Activated CD8-positive, alpha-beta memory T cell treated with anti-CD3 and anti-CD28 coated beads for 1 hour (primary cell): ENCODE measurements at places on chromosomes 6 and 20.

DNA sequence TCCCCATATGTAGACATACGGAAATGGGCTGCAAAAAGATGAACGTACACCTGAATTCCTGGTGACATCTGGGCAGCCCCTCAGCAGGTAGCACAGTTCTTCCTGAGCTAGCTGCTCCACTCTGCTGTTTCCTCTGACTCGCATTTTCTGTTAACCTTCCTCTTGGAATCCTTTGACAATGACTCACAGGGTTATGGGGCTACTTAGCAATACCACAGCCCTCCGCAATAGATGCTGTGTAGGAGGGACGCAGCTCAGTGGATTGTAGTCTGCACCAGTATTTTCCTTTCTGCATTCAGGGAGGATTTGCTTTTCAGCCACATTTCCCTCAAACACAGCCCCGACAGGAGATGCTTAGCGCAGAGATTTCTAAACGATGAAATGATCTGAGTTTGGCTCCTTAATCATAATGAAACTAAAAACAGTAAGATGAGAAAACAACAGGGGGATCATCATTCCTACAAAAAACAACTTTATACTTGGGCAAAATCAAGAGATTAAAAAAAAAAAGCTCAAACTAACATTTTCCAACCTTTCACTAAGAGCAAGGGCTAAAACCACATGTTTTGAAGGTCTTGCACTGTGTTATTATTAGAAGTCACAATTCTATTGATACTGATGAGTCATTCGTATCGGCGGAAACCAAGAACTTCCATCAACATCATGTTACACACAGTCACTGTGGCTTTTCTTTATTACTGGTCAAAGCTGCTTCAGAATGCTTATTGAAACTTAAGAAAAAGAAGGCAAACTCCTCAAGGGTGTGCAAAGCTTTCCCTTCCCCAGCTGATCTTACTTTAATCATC is 12.2 kb downstream of the BACH2 start:
- no peak for DNase-seq

DNA sequence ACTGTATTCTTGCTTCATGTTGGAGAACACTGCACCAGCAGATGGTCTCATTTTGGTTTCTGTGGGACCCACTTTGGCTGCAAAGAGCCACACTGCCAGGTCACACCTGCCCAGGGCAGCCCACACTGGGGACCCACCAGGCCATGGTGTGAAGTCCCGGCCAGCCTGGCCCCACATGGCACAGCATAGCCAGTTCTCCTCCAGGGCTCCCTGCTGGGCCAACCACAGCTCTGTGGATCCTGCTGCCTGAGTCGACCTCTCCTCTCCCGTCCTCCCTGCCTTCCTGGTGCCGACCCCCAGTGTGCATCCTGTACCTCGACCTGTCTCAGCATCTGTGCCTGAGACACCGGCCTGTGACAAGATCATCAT is 3.0 kb downstream of the ARFRP1 start:
- no peak for DNase-seq

- no peak for DNase-seq
Observed at GRCh38 chr6:1678201-1678600, 68.5 kb downstream of the FOXC1 start.

GRCh38 chr6:110699780-110700179 is 115.5 kb downstream of the CDK19 start:
- DNase-seq, result no peak

GRCh38 chr6:118748311-118749062 is 97.1 kb upstream of the CEP85L start:
- no peak for DNase-seq

GRCh38 chr6:167572841-167573271 is 248.0 kb downstream of the TTLL2 start:
- no peak for DNase-seq

DNA sequence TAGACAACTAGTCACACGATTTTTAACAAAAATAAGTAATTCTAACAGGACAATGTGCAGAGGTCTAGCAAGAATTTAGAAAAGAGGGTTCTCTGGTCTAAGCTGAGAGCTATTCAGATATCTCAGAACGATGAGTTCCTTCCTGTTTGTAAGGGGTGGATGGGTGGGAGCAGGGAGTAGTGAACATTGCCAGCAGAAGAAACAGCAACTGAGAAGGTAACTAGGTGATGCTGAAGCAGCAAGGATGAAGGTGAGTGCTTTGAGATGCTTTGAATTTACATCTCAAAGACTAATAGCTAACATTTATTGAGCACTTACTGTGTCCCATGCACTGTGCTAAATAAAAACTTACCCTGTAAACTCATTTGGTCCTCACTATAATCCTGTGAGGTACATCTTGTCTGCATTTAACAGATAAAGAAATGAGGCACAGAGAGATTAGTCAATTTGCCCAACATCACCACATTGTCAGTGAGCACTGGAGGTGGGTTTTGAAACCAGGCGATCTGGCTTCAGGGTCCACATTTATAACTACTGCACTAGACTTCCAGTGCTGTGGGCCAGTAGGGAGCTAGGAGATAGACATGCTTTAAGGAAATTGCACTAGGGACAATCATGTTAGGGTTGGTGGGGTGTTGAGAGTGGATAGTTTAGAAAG is 15.7 kb downstream of the BRD2 start:
- DNase-seq, result no peak

DNA sequence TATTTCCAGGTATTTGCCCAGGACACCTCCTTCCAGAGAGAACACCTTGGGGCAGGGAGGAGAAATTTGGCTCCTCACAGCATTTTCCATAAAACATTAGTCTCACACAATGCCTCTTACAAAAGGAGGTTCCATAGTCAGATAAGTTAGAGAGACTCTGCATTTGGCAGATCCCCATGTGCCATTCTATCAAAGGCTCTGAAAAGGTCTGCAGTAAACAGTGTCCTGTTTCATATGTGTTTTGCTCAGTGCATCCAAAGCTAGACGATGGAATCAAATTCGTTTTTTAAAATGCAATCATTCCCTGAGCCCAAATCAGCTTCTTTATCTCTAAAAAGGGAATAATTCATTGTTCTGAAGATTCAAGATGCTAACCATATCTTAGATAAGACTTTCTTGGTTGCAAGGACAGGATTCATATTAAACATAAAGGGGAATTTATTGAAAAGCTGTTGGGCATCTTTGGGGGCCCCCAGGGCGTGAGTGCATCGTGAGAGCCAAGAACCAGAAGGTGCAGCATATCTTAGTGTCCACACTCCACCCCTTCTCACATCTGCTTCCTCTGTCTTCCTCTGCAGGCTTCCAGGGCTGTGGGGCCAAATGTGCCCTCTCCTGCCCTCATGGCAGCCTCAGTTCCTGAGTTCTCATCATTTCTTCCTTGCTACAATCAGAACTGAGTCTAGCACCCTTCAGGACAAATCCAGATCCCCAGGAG is 41.4 kb upstream of the MLN start:
- no peak for DNase-seq

DNA sequence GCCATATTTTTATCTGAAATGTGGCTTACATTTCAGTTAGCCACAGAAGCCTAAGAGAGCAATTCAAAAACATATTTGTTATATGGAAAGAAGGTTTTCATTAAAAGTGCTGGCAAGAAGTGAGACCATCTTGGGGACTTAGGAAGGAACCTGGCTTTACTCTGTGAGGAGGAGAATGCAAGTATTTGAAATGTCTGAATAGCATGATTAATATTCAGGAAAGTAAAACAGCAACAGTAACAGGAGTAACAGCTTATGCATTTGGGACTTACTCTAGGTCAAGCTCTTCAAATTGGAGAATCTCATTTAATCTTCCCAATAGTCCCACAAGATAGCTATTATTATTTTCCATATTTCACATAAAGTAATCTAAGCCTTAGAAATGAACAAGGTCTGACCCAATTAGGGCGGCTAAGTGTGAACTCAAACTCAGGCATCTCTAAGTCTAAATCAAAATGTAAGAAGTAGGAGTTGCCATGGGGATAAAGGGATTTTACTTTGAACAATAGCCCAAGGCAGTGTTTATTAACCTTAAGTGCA is 816.5 kb downstream of the BCKDHB start:
- no peak for DNase-seq

- no peak for DNase-seq
Observed at GRCh38 chr6:110387986-110388385, 27.4 kb downstream of the DDO start.
